Stimulated activated CD4-positive, alpha-beta T cell treated with anti-CD3 and anti-CD28 coated beads, Interleukin-2, amount 100 ng/mL, for 24 hours (primary cell): ENCODE measurements at places on chromosomes 1 and 21.
A peak's percentile ranks its signal among the peaks of the same experiment; 100 is the strongest.

- DNase-seq = no peak
Measured at GRCh38 chr1:189033169-189033568, 1444.5 kb downstream of the BRINP3 start.

GRCh38 chr1:2906085-2906484, 104.6 kb upstream of the TTC34 start:
- no peak for DNase-seq

GRCh38 chr1:28354121-28354520, 15.4 kb upstream of the PHACTR4 start:
- no peak for DNase-seq

GRCh38 chr1:209513226-209513625, 70.3 kb upstream of the CAMK1G start:
- no peak for DNase-seq

GRCh38 chr1:45867697-45868348, 64.4 kb downstream of the MAST2 start:
- no peak for DNase-seq

GRCh38 chr1:71737768-71738167, 544.6 kb downstream of the NEGR1 start:
- DNase-seq = no peak

GRCh38 chr1:235735621-235736020, 86.0 kb upstream of the GNG4 start:
- DNase-seq = no peak

- DNase-seq = no peak
Measured at GRCh38 chr1:94801919-94802546, 18.1 kb upstream of the SLC44A3 start.

DNA sequence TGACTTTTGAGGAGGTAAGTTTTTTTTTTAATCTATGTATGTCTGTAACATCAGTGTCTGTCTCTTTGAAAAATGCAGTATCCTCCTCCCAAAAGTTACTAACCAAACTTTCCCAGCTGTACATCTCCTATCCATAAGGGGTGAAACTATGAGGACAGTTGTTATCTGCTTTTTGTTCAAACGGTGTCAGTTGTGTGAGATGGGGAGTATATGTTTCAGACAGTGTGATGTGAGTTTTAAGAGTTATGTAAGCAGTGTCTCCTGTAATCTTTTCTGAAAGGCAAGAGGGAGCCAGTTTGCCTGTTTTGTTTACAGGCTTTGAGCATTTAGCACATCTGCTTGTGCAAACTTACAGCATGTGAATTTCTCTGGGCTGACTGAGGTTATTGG, 34.8 kb upstream of the CACYBP start:
- DNase-seq = no peak

- no peak for DNase-seq
Measured at GRCh38 chr1:75787524-75787923, 1.5 kb downstream of the RABGGTB start.

DNA sequence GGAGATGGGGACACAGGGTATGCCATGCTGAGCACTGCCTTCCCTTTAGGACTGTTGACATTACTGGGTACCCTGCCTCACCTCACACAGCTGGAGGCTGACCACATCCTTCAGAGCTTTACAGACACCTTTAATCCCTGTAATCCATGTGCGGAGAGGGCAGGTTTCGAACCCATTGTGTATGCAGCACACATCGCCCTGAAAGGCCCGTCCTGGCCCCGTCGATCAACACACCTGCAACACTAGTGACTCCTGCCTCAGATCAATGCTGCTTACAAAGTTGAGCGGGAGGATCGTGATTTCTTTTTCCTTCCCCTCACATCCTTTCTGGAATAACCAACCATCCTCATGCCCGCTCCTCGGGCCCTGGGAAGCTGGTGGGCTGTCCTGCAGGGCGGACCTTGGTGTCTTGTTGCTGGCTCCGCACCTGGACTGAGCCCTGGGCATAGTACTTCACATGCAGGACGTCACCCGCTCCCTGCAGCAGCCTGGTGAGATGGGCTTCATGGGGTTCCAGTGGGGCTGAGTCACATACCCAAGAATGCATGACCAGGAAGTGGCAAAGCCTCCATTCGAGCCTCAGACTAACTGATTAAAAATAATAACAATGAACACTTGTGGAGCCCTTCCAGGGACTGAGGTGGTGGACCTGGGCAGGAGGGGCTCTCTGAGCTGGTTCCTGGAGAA, 403.6 kb downstream of the PTPRU start:
- DNase-seq = no peak

DNA sequence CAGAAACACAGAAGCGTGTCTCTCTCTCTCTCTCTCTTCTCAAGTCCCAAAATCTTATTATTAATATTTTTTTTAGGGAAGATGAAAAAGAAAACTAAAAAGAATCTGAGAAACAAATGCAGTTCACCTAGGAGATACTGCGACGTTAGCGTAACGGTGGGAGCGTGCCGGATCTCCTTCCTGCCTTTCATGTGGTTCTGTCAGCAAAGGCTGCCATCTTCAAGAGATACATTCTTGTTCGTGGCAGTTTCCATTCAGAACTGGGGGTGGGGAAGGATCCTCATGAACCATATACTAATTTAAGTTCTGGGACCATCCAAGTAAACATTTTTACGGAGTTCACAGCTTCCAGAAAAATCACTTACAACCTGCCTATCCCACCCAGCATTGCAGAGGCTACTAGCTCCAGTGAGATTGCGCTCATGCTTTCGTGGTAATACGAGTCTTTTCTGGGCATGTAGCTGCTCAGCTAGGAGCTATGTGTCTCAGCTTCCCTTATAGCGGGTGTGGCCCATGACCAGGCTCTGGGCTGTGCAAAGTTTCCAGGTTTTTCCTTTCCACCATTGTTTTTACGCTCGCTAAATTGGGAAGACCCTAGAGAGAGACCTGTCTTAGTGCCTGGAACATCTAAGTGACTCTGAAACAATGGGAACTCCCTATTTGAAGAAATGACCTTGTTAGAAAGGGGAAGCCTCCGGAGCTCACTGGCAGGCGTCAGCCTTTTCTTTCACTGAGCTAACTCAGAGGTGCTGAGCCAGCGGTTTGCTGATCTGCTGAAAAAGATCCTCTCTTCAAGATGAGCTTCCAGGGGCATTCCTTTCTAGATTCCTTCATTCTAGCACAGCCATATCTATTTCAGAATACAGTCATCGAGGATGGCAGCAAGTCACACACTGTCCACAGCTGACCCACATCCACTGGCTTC, 17.3 kb downstream of the SLAMF1 start:
- DNase-seq = peak; percentile 65

- no peak for DNase-seq
Measured at GRCh38 chr1:64483731-64484414, 13.9 kb downstream of the CACHD1 start.

GRCh38 chr21:41801321-41802197, 34.7 kb upstream of the RIPK4 start:
- DNase-seq = no peak

DNA sequence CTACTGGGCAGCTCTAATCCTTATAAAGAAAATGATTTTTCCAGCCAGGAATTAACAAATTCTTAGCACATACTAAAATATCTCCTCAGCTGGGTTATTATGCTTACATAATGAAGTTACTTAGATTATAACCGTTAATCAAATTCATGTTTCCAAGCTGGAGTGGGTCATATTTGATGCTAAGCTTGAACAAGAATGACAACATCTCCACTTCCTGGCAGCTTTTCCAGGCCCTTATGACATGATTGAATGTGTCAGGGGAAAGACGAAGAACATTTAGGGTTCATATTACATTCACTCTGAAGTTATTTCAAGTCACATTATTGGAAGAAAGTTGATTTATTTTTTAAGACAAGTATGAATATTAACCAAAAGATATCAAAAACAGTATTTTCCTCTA, 333.7 kb downstream of the PCP4 start:
- DNase-seq = no peak

DNA sequence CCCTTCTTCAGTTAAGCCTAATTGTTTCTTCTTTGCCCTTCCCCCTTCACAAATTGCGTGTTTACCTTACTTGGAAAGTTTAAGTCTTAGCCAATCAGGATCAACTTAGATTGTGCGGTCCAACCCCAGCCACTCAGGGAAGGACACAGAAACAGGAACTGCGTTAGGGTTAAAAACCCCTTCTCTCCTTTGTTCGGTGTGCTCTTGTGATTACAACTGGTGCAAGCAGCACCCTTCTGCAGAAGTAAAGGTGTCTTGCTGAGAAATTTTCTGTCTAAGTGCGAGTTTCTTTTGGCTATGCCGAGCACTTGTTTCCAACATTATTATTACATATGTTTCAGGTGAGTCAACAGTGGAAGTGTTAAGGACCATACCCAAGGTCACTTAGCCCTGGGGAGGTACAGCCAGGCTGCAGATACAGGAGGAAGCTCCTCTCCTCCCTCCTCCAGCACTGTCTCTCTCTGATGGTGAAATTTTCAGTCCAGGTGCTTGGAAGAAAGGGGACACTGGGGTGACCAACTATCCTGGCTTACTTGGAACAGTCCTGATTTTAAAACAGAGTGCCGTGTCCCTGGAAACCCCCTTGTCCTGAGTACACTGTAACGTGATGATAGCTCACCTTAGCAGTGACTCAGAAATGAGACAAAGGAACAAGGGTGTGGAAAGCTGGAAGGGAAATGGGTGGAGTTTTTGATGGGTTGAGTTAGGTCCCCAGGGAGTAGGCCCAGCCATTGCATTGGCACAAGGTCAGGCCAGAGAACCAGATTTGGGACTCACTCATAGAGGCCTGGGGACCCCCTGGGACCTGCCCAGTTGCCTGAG, 68.7 kb upstream of the KLHDC7A start:
- no peak for DNase-seq

DNA sequence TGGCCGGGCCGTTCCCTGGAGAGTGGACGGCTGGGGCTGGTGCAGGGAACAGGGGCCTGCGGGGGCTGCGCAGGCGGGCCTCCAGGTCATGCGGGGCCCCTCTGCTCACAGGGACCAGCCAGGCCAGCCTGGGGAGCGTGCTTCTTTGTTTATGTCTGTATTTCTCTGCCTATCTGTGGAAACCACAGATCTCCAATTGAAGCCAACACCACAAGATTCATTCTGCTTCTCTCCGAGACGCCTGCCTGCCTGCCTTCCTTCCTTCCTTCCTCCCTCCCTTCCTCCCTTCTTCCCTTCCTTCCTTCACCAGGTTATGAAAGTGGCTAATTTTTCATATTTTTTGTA, 39.9 kb upstream of the HMGN1 start:
- no peak for DNase-seq

DNA sequence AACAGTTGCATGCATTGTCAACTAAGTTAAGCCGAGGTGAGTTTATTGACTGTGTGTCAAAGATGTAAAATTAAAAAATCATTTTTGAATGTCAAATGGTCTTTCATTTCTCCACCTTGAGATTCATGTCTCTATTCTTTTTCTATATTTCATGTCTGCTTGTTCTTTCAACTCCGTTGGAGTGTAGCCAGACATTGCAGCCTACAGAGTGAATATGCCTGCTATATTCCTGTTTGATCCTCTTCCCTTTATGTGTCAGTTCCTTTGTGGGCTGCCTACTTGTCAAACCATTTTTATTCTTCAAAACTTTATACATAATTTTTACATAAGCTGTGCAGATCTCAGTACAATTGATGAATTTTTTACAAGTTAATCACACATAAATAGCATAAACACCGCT, 1325.8 kb upstream of the PRMT6 start:
- no peak for DNase-seq

- no peak for DNase-seq
Measured at GRCh38 chr1:235515844-235516512, 11.7 kb upstream of the B3GALNT2 start.

GRCh38 chr1:10678852-10679251, 117.6 kb downstream of the CASZ1 start:
- DNase-seq = no peak

- peak; percentile 91 for DNase-seq
Measured at GRCh38 chr1:233326811-233327650, 493 bp upstream of the MAP3K21 start.

DNA sequence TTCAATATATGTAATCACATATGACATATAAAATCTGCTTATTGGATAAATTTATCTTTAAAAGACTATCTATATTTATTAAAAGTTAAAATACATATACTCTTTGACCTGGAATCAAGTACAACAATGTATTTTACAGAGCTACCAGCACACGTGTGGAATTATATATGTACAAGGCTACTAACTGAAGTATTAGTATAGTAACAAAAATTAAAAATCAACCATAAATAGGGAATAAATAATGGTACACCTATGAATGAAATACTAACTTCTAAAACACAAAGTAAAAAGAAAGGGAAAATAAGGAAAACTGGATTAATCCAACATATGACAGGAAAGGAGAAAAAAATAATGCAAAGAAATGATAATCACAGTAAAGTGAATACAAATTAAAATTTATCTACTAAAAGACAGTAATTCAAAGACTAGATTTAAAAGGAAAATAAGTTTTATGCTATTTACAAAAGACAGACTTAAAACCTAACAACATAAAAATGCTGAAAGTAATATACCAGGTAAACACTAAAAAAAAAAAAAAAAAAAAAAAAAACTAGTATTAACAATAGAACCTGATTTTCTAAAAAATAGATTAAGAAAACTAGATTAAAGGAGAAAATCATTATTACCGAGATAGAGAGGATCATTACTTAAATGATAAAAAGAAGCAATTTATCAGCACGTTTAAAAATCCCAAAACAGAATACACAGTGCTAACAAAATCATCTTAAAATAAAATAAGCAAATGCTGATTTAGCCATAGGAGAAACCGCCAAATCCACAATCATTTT, 27.9 kb downstream of the MRPL39 start:
- no peak for DNase-seq

- DNase-seq = no peak
Measured at GRCh38 chr21:19855522-19855921, 1142.7 kb upstream of the NCAM2 start.

DNA sequence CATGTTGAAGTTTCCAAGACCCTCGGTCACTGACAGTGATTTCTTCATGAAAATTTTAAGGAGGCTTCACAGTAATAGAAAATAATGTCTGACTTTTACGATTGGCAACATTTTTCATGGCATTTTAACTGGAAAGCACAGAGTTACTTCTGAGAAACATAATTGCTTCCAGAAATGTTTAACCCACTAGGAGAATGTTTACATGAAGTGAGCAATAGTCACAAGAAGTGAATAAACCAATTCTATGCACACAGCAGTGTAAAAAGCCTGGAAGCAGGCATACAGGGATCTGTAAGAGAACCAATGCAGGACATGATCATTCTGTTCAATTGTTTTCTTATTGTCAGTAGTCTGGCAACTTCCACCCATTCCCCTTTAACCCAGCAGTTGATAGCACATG, 316.2 kb upstream of the CXADR start:
- DNase-seq = no peak

- no peak for DNase-seq
Measured at GRCh38 chr1:92951141-92951582, 10.1 kb downstream of the DIPK1A start.

- DNase-seq = peak; percentile 26
Measured at GRCh38 chr1:175887981-175888428, 144.6 kb upstream of the TNR start.

GRCh38 chr1:117215733-117216462, 5.2 kb upstream of the VTCN1 start:
- DNase-seq = no peak

GRCh38 chr21:40929833-40930232, 82.9 kb upstream of the DSCAM start:
- DNase-seq = no peak
